ENCODE measurements at places on chromosomes 16 and 17. TPM values are rescaled to one million over a fixed set of nuclear protein-coding genes. Genes with fewer than 3 reads are reported as not detected.

DNA sequence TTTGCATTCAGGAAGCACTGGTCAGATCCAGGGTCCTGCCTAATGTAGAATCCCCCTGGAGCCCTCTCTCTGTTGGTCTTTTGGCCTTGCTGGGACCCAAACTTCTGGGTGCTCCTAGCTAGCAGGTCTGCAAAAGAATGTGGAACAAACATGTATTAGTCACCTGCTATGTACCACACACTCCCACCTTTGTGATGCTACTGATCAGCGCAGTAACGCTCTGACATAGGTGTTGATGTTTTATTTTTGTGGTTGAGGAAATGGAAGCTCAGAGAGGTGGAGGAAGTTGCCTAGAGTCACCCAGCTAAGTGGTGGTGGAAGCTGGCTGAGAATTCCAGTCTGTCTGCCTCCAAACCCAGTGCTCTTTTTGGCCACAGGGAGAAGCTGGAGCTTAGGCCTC is 35.8 kb upstream of the LGALS9 start:
- no peak for DNase-seq

DNA sequence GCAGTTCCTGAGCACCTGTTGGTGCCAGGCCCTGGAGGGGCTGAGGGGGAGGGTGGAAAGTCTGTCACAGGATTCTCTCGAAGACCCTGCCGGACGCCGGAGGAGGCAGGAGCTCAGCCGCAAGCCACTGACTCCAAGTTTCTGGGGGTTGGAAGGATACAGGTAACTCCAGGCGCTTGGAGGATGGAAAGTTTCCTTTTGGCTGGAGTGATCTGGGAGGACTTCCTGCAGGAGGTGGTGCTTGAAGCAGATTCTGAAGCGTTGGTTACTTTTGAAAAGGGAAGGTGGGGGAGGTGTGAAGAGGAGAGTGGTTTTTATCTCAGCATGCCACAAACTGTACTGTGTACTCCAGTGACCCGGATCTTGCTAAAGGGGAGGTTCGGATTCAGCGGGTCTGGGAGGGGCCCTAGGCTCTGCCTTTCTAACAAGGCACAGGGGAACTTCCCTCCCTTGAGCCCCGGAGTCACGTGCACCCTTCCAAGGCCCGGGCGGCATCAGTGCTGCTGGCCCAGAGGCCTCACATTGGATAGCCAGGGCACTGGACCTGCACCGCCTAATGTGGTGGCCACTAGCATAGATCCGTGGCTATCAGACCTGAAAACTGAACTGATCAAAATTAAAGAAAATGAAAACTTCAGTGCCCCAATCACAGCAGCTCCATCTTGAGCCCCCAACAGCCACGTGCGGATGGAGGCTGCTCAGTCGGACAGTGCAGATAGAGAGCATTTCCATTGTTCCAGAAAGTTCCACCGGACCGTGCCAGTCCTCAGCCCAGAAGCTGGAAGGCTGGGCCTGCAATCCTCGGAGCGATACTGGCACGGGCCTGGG is 42.2 kb upstream of the GSE1 start:
- DNase-seq: no peak

The SOX8 gene
- 30.2 TPM for polyA plus RNA-seq

The MYCBPAP gene
- 0.53 TPM for polyA plus RNA-seq

GRCh38 chr16:24689128-24689527 is 40.3 kb upstream of the TNRC6A start:
- DNase-seq: no peak

DNA sequence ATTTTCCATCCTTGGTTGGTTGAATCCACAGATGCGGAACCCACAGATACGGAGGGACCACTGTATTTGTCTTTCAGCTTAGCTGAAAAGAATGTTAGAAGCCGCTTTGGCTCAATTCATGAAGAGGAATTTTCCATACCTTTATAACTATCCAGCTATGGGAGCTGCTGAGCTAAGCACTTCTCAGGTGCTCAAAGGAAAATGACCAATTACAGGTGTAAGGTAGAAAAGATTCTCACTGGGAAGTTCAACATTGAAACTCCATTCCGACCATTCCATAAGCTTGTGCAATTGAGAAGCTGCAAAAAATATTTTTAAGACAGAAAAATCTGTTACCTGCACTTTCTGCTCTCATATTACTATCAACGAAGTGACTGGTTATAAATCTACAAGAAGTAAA is 2.7 kb downstream of the AHSP start:
- no peak for DNase-seq

GRCh38 chr16:50857881-50858280 is 116.0 kb downstream of the CYLD start:
- no peak for DNase-seq

DNA sequence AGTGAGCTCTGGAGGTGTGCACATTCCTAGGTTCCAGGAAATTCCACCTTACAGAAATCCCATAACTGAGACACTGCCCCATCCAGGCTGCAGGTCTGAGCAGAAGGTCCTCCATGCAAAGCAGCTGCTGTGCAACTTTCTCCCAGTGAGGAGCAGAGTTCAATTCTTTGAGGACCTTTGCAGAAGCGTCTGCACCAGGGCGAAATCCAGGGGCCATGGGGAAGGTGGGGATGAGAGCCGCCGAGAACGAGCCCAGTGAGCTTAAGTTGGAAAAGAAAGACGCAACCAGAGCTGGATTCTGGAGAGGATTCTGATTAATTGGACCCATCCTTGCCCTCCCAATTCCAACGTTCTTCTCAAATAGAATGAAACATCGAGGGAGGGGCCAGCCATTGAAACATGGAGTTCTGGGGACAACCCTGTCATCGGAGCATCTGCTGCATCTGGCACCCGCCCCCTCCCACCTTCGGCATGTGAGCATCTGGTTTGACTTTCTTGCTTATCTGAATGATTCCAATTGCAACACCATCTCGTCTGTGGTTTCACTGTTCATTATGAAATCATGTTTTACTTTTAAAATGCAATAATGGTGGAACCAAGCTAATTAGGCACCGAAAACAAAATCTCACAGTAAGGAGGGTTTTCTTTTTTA is 190.6 kb upstream of the FOXF1 start:
- DNase-seq: no peak

DNA sequence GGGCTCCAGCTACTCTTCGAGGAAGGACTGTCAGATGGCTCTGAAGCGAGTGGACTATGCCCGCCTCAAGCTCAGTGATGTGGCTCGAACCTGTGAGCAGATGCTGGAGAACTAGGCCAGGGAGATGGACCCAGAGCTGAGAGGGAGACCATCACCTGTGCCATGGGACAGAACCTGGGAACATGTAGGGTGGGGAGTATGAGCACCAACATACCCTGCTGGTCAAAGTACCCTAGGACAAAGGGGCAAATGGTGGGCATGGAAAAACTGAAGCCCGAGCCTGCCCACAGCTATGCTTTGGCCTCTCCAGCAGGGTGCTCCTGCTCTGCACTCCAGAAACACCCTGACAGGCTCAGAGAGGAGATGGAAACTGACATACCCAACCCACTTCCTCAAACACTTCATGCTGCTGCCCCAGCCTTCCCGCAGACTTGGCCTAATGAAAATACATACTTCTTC is 1.9 kb downstream of the MED11 start:
- DNase-seq: no peak

The ADAM11 gene
- polyA plus RNA-seq: 1.4 TPM

DNA sequence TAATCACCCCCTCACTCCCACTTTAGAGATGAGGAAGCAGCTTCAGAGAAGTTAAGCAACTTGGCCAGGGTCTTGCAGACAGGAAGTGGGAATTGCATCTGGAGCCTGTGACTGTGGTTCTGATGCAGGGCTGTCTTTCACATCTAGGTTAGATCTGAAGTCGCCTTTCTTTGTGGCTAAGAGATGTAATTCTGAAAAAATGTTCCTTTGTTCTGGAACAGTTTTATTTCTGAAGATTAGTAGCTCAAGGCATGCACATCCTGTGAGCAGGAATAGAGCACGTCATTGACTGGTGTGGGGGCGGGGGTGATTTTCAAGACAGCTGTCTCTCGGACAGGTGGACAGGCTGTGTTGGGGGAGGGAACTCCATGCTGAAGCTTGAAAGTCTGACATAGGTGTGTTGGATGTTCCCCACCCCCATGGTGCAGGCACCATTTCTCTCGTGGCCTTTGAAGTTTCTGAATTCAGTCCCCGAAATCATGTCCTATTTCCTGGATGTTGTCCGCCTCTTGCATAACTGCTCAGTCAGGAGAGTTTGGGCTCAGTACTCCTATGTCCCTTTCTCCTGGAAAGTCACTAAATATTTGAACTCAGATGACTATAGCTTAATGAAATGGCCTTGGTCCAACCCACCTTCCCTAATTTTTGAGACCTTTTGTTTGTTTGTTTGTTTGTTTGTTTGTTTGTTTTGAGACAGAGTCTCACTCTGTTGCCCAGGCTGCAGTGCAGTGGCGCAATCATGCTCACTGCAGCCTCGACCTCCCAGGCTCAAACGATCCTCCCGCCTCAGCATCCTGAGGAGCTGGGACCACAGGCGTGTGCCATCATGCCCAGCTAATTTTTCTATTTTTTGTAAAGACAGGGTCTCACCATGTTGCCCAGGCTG is 21.0 kb upstream of the HERPUD1 start:
- no peak for DNase-seq

GRCh38 chr16:84271037-84271436 is 23.6 kb upstream of the WFDC1 start:
- DNase-seq: no peak

DNA sequence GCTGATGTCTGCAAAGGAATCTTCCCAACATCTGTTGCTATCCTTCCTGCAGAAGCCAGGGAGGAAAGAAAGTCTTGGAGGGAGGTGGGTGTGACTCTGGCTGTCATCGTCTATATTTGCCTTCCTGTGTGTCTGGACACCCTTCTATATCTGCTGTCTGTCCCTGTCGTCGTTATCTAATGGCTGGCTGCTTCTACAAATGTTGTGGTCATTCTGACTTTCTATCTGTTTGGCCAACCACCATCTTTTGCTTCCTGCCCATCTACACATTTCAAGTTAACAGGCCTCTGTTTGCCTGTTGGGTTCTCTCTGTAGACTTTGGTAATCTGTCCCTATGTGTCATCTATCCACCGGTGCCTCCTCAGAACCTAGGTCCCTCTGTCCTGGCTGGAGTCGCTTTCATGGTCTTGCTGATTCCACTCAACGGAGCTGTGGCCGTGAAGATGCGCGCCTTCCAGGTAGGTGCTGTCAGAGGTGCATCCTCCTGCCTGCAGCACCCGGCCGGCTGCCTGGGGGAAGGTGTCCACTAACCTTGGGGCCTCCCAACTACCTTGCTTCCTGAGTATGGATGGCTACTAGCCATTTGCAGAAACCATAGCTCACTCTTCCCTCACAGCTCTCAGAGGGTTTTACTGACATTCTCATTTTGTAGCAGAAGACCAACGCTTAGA is 30.2 kb downstream of the ABCC3 start:
- no peak for DNase-seq

DNA sequence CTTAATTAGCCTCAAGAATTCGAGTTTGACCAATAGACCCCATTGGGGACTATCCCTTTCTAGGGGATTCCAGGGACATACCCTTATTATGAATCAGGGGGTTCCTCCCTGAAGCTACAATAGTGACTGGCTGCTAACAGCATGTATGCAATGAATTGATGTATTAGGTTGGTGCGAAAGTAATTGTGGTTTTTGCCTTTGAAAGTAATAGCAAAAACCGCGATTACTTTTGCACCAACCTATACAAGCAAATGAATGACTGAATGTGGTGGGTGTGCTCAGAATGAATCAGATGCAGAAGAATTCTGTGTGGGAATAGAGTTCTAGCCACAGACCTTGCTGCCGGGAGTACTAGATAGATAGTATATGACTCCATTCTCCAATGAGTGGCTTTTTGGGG is 76.7 kb downstream of the HLF start:
- DNase-seq: no peak

The ZSCAN10 gene
- polyA plus RNA-seq: 0.25 TPM

The PRSS33 gene
- polyA plus RNA-seq: not detected

The TSNAXIP1 gene
- 0.83 TPM for polyA plus RNA-seq

DNA sequence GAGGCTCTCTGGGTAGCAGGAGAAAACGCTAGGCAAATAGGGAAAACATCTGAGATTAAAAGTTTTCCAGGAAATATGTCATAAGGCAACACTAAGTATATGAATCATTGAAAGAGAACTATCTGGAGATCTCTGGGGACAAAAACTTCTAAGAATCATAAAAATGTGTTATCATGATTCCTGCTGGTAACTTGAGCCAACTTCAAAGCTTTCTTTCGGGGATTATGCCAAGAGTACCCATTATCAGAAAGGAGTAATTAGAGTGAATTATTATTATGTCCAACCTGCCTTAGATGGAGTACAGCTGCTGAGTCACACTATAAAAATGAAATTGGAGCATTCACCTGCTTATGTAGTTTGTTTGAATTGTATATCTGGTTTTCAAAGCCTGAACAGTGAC is 488.5 kb upstream of the SOX9 start:
- DNase-seq: no peak

DNA sequence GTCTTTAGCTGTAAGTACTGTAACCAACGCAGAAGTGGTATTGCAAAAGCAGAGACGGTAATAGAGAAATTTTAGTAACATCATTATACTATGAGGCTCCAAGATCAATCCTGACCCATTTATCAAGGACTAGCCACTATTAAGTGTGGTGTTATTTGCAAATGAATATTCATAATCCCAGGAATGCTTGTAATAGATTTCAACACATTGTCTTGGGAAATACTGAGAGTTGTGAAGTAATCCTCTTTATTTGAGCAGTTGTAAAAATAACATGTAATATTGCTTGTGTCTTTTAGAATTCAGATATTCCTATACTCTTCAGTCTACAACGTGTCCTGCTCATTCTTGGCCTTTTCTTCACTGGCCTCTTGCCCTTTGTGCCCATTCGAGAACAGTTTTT is 46.4 kb downstream of the GDPD1 start:
- DNase-seq: no peak

GRCh38 chr16:47925811-47926460 is 229.9 kb downstream of the ABCC12 start:
- DNase-seq: no peak

GRCh38 chr17:51799240-51799639 is 359.3 kb downstream of the CA10 start:
- DNase-seq: no peak

The C16orf86 gene
- polyA plus RNA-seq: 2.0 TPM

DNA sequence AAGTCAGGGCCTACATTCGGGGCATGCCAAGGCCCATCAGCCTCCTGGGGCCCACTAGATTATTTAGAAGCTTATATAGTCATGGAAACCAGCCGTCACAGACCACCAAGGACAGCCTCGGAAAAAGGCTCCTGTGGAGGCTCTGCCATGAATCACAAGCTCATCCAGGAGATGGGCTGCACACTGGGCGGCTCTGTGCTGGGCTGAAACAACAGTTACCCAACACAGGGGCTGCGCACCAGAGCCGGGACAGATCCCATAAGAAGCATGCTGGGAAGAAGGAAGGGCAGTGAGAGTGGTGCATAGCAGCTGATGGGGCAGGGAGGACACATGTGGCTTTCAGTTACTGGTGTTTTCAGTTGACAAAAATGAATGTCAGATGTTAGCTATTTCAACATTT is 67.7 kb upstream of the GSG1L start:
- DNase-seq: peak; percentile 23

- no peak for DNase-seq
Observed at GRCh38 chr16:11674001-11674817, 6.0 kb downstream of the SNN start.

DNA sequence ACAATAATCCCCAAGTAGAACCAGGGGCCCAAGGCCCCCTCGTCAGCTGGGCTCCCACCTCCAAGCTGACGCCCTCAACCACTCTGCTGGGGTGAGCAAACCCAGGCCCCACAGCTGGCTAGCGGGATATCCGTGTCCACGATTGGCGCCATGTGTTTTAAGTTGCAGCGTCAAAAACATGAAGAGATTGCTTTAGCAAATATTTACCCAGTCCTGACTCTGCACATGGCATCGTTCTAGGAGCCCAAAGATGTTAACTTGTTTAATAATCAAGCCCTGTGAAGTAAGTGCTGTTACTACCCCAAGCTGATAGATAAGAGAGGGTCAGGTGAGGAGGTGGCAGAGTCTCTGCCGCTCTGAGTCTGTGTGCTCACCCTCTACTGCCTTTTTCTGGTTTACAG is 344 bp upstream of the SEPTIN12 start:
- DNase-seq: no peak
